ENCODE measurements at places on chromosomes 2 and 18.

DNA sequence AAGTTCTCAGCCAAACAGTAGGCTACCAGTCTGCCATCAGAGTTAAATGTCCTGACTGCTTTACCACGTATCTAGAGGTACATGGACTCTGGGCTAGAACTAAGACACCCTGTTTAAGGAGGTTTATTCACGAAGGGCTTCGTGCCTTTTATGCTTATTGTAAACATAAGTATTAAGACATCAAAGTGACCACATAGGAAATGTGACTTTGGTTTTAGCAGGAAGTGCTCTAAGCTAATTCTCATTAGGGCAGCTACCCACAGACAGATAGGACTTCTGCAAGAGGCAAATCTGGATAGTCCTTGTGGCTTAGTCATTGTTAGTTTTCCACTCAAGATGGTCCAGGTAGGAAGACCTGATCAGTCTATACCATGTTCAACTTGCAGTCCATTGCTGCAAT, 233.3 kb upstream of the MGAT5 start:
- DNase-seq: no peak

- DNase-seq: no peak
Measured at GRCh38 chr18:79748321-79749180, 49.2 kb upstream of the KCNG2 start.

- DNase-seq: no peak
Measured at GRCh38 chr18:61948281-61948741, 55.5 kb upstream of the RNF152 start.

- DNase-seq: no peak
Measured at GRCh38 chr2:136858656-136859055, 93.3 kb downstream of the THSD7B start.

DNA sequence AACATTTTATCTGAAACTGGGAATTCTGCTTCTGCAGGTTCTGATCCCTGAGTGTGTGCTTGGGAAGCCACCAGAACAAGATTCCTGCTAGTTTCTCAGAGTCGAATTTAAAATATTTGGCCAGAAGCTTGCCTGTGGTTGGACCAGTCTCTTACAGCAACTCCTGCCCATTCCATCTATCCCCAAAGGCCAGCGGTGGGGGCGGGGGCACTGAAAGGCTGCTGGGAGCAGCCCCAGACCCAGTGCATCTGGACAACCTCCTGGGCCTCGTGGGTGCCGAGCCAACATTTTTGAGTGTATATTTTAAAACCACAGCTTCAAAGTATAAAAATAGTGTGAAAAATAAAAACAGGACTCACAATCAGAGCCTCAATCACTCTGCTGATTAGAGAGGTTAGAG, 38.6 kb upstream of the ZFP36L2 start:
- DNase-seq: peak; percentile 53

DNA sequence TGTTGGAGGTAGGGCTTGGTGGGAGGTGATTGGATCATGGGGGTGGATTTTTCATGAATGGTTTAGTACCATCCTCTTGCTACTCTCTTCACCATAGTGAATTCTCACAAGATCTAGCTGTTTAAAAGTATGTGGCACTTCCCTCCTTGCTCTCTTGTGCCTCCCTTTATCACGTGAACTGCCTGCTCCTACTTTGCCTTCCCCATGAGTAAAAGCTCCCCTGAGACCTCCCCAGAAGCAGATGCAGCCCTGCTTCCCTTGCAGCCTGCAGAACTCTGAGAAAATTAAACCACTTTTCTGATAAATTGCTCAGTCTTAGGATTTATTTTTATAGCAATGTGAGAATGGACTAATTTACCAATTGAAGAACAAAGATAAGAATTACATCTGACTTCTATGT, 223.1 kb downstream of the RNF144A start:
- no peak for DNase-seq

- DNase-seq: peak; percentile 73
Measured at GRCh38 chr2:177187631-177188312, 24.8 kb upstream of the HNRNPA3 start.

- DNase-seq: peak; percentile 78
Measured at GRCh38 chr18:12403601-12404506, 3.9 kb upstream of the PRELID3A start.

GRCh38 chr2:130154773-130155765, 10.2 kb upstream of the CCDC74B start:
- DNase-seq: no peak

- no peak for DNase-seq
Measured at GRCh38 chr18:32875625-32876024, 102.8 kb upstream of the KLHL14 start.

GRCh38 chr18:67517444-67517765, 885 bp upstream of the DSEL start:
- DNase-seq: no peak

GRCh38 chr2:208556983-208557484, 150.4 kb downstream of the PTH2R start:
- no peak for DNase-seq

- no peak for DNase-seq
Measured at GRCh38 chr2:240377366-240377765, 58.1 kb upstream of the GPC1 start.

GRCh38 chr2:166167449-166167848, 39.6 kb upstream of the SCN1A start:
- DNase-seq: no peak

GRCh38 chr2:2083113-2083758, 247.8 kb downstream of the MYT1L start:
- DNase-seq: no peak

DNA sequence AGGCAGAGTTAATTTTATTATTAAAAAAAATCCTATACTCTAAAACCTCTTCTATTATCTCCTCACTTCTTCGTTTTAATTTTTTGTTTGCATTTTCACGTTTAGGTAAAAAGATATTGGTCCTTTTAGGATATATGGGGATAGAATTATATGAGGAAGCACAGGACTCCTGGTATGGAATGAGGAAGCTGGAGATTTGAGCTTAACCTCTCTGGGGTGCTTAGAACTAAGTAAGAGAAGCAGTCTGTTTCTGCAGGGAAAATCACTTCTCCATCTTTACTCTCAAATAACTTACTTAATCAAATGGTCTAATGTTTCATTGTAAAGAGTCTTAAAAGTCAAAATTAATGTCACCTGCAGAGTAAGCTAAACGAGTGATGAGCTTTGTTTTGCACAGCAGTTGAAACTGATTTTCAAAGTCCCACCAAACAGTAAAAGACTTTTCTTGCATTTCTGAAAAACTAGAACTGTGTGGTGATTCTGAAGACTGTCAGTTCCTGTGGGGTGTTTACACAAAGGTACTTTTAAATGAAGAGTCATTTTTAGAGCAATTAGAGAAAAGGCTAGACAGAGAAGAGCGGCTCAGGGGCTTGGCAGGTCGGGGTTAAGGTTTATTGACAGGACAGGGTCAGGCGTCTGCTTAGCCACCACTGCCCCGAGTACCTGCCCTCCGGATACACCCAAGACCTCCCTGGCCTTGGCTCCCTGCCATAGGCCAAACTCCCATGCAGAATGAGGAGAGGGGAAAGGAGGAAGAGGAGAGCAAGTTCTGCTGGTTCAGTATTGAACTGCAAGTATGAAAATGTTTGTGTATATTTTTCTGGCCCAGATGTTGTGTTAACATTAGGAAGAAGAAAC, 21.6 kb downstream of the METAP1D start:
- DNase-seq: no peak

DNA sequence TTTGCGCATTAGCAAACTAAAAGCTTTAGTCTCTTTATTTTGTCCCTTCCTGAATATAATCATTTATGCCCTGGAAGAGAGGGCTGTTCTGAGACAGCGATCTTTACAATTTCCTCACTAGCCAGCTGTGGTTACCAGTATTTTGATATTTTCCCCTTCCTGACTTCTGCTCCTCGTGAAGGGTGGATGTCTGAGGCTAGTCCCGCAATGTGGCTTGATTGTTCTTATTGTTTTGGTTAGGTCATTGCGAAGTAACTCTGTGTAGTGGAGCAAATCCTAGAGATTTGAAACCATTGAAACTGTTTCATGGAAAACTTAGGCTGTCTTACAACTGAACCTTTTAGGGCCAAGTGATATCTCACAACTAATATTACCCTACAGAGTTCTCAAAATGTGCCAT, 2.4 kb downstream of the MRPL33 start:
- DNase-seq: no peak

- peak; percentile 32 for DNase-seq
Measured at GRCh38 chr2:241558532-241559322, at the start of gene BOK. Gene BOK (plus strand): TSS chr2:241558745. CDS start chr2:241559484, 739 bp downstream.

GRCh38 chr2:237254911-237255578, 158.9 kb downstream of the COL6A3 start:
- DNase-seq: peak; percentile 89

- no peak for DNase-seq
Measured at GRCh38 chr2:215485032-215485431, 49.2 kb upstream of the FN1 start.

DNA sequence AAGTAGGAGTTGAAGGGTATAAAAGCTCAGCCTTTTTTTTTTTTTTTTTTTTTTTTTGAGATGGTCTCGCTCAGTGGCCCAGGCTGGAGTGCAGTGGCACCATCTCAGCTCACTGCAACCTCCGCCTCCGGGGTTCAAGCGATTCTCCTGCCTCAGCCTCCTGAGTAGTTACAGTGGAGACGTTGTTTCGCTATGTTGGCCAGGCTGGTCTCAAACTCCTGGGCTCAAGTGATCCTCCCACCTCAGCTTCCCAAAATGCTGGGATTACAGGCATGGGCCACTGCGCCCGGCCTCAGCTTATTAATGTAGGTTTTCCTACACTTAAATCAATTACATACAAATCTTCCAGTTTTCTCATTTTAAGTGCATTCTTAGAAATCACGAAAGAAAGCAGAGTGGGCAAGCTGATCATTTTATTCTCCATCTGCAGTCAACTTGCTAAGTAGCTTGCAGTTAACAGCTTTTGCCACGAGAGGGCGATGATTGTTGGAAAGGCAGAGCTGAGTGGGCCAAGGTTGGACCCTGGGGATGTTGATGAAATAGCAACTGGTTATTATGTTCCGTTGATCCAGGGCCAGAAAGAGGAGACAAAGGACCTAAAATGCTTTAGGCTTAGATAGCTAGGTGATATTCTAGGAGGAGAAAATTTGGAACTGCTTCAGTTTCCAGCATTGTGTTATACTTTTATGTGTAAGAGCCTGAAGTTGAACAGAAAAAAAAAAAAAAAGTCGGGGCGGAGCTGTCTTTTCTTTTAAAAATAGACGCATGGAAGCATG, 234.4 kb upstream of the EPAS1 start:
- DNase-seq: peak; percentile 80

GRCh38 chr2:3482363-3482821, 36.9 kb downstream of the ADI1 start:
- no peak for DNase-seq

GRCh38 chr2:26630669-26631360, 10.4 kb downstream of the CIB4 start:
- peak; percentile 3 for DNase-seq

GRCh38 chr2:184369307-184369706, 229.0 kb upstream of the ZNF804A start:
- DNase-seq: no peak

GRCh38 chr2:240437551-240437860, 2.0 kb downstream of the GPC1 start:
- no peak for DNase-seq

DNA sequence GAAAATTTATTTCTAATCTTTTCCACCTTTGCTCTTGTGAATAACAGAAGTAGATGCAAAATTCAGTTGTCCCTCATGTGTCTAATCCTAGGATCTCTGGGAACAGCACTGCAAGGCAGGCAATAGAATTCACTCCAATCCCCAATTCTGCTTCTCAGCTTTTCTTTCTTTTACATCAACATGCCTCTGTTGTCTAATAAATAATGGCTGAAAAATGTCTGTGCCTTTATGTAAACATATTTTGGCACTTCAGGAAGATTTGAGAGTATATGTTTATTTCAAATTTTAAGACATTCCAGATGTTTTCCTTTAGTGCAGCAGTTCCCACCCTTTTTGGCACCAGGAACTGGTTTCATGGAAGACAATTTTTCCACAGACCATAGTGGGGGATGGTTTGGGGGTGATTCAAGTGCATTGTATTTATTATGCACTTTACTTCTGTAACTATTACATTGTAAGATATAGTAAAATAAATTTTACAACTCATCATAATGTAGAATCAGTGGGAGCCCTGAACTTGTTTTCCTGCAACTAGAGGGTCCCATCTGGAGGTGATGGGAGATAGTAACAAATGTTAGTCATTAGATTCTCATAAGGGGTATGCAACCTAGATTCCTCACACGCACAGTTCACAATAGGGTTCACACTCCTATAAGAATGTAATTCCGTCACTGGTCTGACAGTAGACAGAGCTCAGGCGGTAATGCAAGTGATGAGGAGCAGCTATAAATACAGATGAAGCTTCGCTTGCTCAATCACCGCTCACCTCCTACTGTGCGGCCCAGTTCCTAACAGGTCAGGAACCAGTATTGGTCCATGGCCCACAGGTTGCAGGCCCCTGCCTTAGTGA, 590.3 kb upstream of the CNTNAP5 start:
- no peak for DNase-seq

Measured in fibroblast of skin of left quadriceps (primary cell).